ENCODE measurements at places on chromosomes 7 and 10.

DNA sequence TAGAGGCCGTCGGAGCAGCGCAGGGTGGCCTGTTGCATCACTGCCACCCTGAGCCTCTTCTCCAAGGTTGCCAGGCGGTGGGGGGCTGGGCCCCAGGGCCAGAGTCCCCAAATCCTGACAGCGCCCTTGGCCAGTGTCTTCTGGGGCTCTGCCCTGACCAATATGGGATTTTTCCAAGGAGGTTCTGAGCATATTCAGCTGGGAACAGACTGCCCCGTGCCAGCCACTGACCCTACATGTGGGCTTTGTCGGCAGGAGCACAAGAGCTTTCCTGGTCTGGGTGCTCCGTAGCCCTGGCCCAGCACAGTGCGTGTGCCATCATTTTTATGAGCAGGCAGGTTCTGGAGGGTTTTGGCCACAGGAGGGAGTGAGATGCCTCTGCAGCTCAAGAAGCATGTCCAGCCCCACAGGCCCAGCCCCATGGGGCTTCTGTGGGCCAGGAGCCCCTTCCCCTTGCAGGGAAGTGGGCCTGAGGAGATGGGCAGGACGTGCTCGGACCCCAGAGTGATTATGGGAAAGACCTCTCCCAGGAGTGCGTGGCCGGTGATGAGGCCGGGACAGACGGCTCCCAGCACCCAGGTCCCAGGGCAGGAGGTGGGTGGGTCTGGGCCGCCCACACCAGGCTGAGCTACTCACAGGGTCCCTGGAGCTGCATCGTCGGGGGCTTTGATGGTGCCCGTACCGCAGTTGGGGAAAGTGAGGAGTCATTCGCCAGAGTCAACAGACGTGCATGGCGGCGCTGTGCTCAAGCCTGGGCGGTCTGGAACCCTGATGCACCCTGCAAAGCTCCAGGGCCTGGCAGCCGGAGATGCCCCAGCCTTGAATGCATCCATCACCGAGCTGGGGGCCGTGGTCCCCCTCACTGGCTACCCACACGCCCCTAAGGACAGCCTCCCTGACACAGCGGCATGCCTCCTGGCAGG, 66.6 kb downstream of the PWWP2B start:
- DNase-seq: peak; percentile 49

- no peak for DNase-seq
Observed at GRCh38 chr10:43265799-43266721, 805 bp downstream of the RASGEF1A start.

DNA sequence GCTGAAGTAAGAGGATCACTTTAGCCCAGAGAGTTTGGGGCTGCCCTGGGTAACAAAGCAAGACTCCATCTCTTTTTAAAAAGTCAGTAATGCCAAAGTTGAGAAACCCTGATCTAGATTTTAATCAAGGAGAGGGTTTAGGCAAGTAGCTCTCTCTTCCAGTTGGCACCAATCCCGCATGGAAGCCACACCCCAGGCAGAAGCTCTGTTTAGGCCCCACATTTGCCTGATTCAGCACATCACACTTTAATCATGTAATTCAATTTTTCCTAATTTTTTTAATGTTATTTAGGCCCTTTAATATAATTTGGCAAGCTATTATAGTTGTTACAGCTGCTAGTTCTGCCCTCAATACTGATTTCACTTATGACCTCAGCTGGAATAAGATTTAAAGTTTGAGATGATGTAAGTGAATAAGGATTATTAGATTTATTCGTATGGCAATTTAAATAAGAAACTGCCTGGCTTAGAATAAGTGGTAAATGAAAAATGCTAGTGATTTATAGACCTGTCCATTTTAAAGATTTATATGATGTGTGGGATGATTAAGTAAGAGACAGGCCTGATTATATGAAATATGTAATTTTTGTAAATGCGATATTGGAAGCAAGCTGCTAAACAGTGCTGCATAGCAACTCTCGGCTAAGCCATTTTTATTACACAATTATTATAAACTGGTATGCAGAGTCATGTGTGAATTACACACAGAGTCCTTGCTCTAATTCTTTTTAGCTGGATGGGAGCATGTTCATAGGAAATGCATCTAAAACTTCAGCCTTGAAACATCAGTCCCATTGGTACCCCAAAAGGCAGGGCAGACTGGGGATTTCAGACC, 80.2 kb upstream of the NFE2L3 start:
- DNase-seq: no peak

DNA sequence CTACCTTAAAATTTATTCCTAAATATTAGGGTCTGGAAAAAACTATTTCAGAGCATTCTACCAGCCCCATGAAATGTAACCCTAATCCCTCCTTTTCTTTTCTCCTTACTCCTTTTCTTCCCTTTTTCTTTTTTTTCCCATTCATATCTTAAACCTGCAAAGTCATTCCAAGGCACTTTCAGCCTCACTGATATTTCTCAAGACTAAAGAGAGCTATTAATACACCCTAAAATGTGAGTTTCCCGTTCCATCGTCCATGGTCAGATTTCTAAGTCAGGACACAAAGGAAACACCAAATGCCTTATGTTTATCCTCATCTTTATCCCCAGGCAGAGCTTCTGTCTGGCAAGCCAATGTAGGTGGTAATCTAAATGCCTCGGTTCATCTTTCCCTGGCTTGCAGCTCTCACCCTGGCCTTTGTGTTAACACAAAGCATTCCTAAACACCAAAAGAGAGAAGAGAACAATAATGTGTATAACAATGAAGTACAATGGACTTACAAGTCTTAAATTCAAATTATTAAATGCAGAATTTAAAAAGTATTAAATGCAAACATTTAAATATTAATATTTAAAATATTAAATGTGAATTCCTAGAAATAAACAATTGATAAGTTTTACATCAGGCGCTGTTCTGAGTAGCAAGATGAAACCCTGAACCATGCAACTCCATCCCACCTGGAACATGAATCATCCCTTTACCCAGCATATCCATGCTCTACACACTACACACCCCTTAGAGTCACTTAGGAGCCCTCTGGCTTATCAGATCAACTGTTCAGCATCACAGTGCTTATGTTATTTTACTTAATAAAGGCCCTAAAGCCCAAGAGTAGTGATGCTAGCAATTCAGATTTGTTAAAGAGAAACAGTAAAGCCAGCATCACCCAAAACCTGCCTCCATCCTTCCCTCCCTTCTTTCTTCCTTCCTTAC, 26.8 kb downstream of the MICU1 start:
- DNase-seq: no peak

GRCh38 chr7:66504131-66504530, 124.5 kb upstream of the KCTD7 start:
- DNase-seq: no peak

DNA sequence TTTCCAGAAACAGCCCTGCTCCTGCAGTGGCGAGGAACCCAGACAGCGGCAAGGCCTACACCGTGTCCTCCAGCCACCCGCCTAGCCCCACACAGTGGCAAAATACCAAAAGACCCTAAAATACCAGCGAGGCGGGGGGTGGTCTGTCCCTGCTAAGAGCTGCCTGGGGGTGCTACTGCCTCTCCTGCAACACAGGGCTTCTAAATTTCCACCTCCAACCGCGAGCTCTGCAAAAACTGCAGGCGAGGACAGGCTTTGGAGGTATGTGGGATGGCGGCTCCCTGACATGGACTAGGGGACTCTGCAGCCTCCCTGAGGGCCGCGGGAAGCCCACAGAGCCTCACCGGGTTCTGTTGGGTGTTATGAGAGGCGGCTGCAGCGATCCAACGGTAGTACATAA, 122.3 kb downstream of the WDR37 start:
- no peak for DNase-seq

DNA sequence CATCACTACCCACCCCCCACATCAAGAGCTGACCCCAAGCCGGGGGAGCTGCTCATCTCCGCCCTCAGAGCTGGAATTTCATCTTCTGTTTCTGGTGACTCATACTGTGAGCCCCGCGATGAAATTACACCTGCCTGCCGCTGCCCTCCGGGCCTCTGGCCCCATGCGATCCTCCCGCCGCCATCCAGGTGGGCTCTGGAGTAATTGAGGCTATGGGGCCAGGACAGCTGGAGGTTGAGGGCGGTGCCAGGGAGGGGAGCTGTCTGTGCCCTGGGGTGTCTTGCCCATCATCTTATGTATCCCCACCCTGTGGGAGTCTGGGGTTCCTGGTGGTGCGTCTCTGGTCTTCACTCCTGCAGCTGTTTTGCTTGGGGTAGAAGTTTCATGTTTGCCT, 9.0 kb downstream of the GTF2IRD1 start:
- DNase-seq: no peak

DNA sequence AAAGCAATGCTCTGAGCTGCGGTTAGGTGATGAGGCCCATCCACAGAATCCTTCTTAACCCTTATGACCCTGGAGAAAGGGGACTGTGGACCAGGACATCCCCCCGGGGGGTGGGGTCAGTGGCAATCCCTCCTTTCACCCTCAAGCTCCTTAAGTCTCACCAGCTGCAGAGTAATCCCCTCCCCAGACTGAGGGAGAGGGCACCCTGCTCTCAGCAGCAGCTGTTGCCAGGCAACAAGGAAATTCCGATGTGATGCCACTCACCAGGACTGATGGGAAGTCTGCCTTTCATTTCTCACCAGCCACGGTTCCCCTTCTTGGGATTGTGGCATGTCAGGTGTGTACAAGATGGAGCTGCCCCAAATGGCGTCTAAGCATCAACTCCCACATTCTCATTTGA, 129.6 kb downstream of the DOCK1 start:
- no peak for DNase-seq

DNA sequence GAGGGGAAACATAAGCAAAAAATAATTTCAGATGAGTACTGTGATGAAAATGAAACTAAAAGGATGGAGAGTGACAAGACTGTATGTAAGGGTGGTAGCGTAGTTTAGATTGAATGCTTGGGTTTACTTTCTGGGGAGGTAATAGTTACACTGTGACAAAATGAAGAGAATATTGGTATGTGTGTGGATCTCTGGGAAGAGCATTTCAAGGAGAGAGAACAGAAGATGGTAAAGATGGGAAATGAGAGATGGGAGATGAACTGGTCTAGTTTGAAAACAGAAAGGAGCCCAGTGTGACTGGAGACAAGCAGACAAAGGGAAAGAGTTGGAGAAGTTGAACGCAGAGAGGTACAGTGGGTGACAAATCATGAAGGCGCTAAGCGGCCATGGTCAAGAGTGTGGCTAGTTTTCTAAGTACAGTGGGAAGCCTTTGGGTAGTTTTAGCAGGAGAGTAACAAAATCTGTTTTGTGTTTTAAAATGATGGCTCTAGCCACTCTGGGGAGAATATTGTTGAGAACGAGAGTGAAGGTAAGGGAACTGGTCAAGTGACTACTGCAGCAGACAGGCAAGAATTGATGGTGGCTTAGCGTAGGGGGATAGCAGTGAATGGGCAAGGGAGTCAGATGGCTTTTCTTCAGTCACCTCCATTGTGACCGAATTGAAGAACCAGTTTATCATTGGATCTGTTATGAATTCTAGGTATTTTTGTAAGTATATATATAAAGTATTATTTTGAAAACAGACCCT, 22.6 kb downstream of the PALS2 start:
- DNase-seq: no peak

DNA sequence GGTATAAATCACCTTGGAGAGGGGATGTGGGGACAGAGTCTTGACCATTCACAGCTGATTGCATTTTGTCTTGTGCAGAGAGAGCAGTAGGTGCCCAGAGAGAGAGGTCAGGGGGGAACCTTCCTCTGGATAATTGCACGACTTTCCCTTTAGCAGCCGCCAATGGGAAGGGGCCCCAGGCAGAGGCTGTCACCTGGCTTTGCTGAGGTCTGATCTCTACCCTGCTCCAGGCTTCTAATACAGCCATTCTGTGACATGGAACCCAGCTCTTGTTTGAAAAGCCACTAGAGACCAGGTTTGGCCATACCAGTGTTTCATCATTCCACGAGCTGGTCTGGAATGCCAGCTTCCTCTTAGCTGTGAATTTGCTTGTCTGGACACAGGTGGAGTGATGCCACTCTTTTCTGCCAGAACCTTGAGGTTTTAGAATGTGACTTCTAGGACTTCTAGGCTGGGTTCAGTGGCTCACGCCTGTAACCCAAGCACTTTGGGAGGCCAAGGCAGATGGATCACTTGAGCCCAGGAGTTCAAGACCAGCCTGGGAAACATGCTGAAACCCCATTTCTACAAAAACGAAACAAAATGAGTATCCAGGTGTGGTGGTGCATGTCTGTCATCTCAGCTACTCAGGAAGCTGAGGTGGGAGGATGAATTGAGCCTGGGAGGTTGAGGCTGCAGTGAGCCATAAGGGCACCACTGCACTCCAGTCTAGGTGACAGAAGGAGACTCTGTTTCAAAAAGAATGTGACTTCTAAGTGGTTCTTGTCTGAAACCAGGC, 159.9 kb downstream of the CAMK1D start:
- no peak for DNase-seq

GRCh38 chr7:2092279-2092678, 140.5 kb downstream of the MAD1L1 start:
- no peak for DNase-seq

GRCh38 chr10:90447831-90448230, 410.0 kb downstream of the HTR7 start:
- DNase-seq: no peak

DNA sequence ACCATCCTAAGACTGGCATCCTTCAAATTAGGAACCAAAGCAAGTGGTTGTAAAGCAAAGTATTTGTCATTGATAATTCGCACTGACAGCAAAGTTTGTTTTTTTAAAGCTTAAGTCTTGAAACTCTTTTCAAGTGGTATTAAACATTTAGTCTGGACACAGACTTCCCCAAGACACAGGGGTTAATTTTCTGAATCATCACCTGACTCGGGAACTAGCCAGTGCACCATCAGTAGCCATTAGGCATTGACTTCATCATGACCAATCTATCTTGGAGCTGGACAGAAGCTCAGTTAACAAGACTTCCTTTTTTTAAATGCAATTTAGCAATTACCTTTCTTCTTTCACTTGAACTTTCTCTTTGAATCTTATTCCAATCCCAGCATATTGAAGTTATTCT, 210.6 kb downstream of the ZNF365 start:
- no peak for DNase-seq

DNA sequence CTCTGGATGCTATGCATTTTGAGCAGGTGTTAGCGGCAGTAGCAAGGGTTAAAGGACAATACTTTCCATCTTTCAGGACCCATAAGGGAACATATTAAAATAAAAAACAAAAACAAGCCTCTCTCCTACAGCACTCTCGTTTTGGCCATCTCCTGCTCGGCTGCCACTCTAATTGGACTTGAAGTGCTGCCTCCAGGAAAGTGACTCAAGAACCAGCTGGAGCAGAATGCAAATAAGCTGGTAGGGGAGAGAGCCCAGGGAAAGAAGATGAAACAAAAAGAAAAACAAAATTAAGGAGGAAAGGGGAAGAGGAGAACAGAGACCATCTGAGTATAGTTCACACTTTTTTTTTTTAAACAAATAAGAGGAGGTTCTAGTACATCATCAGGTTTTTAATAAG, 65.6 kb downstream of the HBP1 start:
- no peak for DNase-seq

DNA sequence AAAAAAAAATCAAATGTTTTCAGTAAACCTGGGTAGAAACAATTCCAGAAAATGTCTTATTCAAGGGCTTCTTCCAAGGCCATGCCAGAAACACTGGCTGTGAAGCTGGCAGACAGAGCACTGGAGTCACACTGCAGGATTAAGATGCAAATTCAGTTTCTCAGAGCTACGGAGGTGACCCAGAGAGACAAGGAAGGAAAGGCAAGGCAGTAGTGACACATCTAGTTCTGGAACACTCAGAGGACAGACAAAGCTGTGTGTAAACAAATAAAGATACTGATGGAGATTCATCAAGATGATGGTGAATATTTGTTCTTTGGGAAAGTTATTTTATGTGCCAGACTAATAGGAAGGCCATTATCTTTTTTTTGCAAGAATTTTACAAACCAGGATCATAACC, 608.3 kb upstream of the C7orf33 start:
- no peak for DNase-seq

Measured in left hindlimb (tissue), 1 donor.